ENCODE measurements at places on chromosomes 11 and 22.

DNA sequence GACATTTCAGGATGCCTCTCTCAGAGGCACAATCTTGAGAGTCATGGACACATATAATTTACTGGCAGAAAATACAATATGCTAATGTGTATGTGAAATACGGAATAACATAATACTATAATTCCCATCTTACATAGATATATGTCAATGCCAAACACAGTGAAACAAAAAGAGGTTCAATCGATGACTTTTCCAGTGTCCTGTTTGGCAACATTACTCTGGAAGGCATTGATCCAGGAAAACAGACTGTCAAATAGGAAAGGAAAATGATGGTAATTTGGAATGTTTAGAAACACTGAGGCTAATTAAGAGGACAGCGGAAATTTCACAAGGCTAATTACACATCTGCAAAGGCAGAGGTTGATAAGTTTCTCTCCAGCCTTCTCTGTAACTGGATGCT is 942.3 kb downstream of the LRRC4C start:
- no peak for DNase-seq

DNA sequence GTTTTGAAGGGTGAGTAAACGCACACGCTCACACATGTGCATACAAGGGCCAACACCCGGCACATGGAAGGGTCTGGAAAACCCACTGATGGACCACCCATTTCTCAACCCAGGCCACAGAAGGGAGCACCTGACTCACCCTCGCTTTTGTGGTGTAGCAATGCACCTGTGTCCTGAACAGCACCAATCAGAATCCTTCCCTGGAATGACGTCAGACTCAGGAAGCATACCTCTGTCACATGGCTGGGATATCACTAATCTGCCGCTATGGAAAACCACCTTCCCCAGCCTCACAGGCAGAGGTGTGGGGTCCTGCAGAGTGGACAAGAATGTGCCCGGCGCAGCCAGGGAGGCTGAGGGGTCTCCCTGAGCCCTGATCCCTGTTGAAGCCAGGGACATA is 9.0 kb upstream of the OSM start:
- no peak for DNase-seq

GRCh38 chr11:125433454-125434121 is 62.5 kb downstream of the FEZ1 start:
- DNase-seq = no peak

GRCh38 chr11:10943968-10944367 is 86.1 kb upstream of the ZBED5 start:
- no peak for DNase-seq

- no peak for DNase-seq
Measured at GRCh38 chr11:57155400-57155799, 26.4 kb upstream of the LRRC55 start.

DNA sequence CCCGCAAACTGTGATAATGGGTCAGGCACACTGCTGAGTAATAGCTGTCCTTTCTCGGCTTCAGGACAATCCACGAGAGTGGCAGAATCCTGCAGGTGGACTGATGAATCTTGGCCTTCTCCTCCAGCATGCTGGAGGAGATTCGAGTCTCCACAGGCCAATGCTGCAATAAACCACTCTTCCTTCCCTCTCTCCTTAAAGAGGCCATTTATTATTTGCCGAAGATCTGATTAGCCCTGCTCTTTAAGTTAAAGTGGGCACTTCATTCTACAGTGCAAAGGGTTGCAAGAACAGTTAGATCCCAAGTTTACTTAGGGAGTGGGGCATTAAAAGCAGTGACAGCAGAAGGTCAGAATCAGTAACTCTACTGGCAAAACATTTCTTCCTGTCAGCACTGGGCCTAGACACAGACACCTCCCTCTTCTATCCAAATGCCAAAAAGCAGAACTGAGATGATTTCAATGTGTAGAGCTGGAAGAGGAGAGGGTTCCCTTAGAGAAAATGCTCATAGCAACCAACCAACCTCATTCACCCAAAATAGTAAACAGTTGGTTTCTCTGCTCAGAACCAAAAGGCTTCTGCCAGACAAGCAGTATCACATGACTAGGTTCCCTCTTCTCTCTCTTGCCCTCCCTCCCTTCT is 121.7 kb downstream of the SGSM3 start:
- DNase-seq = no peak

DNA sequence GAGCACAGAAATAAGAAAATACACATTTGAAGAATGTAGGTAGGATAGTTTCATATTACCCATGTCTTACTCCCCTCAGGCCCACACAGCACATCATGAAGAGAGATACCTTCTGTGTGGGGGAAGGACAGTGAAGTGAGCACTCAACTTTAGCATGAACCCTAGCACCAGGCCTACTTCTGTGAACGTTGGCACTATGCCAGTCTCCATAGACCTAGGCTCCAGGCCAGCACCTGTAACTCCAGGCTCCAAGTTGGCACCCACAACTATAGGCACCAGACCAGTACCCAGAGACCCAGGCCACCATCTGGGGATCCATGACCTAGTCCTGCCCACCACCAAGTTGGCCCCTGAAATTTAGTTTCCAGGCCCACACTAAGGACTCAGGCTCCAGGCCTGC is 410.9 kb downstream of the INSC start:
- no peak for DNase-seq

DNA sequence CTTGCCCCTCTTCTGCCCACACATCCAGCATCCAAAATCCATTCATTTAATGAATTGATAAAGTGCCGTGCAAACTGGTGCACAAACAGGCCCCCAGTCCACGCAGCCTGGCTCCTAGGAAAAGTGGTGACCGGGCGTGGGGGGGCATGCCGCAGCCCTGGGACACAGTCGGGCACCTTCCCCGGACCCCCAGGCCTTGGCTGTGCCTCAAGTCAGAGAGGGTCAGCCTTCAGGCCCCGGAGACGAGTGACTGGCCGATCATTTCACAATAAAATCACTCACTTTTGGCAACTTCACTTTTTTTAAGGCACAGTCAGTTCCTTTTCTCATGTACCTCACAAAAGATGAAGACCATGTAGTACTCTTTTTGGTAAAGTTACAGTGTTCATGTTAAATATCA is 8.0 kb downstream of the CDPF1 start:
- no peak for DNase-seq

DNA sequence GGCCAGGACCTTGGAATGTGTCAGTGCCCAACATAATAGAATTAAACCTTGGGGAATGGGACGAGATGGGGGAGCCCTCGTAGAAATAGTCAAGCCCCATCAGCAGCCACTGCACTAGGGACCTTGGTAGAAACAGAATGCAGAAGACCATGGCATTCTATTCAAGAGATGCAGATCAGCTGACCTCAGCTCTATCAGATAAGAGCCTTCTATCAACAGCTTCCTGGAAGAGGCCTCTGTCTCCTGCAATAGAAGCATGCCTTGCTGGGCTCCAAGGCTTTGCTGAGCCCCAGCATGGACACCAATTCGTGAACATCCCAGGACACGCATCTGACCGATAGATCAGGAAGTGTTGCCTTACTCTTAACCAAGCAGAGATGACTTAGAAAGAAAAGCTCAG is 27.5 kb upstream of the FLI1 start:
- DNase-seq = no peak

- DNase-seq = no peak
Measured at GRCh38 chr11:115322553-115323203, 181.5 kb downstream of the CADM1 start.

Data from HS-27A (cell line).